Muscle of arm (tissue), 14 donors: ENCODE measurements at places on chromosomes 4 and X. TPM values are rescaled to one million over a fixed set of nuclear protein-coding genes. Genes with fewer than 3 reads are reported as not detected.

Gene SPANXA1
- polyA plus RNA-seq: not detected

Gene TXK
- 0.50 TPM for polyA plus RNA-seq

Gene CTPS2
- polyA plus RNA-seq: 19.8 TPM

GRCh38 chr4:19987746-19988145 lies 264.0 kb upstream of the SLIT2 start:
- no peak for DNase-seq

DNA sequence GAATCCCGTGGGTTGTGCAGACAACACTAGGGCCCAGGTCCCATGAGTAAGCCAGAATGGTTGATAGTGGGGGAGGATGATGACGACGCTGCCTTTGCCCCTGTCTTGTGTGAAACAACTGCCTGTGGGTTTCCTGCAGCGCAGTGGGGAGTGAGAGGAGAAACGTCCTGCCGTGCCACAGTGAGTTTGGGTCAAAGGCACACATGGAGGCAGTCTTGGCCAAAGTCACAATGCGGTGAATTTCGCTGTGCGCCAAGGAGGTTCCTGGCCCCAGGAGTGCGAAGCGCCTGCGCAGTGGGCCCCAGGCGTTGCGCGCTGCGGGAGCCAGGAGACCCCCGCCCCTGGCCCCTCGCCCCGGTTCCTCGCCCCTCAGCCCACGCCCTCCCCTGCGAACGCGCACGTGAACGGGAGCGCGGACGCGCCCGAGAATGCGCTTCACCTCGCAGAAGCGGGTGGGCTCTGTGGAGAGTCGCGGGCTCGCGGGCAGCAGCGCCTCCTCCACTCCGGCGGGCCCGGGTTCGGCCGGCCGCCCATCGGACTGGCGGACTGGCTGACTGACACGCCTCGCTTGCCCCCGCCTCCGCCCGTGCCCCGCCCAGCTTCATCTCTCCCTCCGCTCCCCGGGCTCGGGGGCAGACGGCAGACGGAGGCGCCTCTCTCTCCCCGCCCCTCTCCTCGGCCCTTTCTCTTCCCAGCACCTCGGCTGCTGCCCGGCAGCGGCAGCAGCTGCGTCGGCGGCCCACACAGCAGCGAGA lies at the start of gene NUDT10:
Gene NUDT10, plus strand, starts transcription at position 635 of the 755 bp plus-strand sequence. CDS start 144 bp downstream, outside the sequence.
- peak; percentile 39 for DNase-seq

Gene FAM47E
- polyA plus RNA-seq: 5.2 TPM

DNA sequence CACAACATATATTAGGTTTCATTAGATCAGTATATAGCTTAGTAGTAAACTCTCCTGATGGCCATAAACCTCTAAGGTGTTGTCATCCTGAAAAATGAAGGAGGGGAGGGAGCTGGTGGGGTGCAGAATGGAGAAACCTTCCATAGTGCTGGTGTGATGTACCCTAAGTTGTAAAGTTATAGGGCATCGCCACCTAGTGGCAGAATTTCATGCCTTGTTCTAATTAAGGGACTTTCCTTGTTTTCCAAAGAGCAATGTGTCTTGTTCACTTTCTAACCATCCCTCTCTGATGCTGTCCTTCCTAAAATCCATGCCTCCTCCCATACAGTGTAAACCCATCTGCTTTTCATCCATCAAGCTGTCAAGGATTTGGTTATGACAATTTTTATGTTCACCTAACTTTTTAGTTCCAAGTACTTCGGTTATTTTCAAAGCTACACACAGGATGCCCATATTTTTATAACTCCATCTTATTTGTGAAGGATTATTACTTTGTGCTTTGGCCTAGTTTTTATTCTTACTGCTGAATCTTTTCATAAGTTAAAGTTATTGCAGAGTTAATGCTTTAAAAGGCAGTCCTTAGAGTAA lies 4.5 kb downstream of the NBDY start:
- peak; percentile 45 for DNase-seq

Gene TCEAL7
- 456 TPM for polyA plus RNA-seq

Gene ETDA
- polyA plus RNA-seq: not detected

GRCh38 chr4:1336088-1336491 lies 10.9 kb upstream of the UVSSA start:
- DNase-seq: no peak

DNA sequence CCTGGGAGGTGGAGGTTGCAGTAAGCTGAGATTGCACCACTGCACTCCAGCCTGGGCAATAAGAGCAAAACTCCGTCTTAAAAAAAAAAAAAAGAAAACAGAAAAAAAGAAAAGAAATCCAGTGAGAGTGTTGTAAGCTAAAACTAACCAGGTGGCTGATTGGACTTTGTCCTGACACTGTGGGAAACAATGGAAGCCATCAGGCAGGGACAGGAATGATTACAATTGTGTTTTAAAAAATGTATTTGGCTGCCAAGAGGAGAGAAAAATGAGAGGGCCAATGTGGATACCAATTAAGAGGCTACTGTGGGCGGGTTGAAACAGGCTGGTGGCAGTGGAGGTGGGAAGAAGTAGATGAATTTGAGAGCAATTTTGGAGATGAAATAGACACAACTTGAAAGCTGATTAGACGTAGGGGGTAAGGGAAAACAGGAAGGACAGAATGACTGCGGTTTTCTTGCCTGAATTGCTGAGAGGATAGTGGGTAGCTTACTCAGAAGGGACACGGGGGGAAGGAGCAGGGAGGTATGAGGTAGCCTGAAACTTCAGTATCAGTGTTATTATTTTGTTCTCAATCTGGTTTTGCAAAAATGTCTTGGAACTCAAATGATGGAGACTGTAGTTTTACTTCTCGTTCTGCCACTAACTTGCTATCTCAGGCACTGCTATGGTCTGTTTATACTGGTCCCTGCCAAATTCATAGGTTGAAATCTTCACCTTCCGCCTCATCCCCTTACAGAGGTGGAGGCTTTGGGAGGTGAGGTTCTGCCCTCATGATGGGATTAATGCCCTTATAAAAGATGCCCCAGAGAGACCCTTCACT lies 45.6 kb upstream of the CHRNA9 start:
- no peak for DNase-seq

DNA sequence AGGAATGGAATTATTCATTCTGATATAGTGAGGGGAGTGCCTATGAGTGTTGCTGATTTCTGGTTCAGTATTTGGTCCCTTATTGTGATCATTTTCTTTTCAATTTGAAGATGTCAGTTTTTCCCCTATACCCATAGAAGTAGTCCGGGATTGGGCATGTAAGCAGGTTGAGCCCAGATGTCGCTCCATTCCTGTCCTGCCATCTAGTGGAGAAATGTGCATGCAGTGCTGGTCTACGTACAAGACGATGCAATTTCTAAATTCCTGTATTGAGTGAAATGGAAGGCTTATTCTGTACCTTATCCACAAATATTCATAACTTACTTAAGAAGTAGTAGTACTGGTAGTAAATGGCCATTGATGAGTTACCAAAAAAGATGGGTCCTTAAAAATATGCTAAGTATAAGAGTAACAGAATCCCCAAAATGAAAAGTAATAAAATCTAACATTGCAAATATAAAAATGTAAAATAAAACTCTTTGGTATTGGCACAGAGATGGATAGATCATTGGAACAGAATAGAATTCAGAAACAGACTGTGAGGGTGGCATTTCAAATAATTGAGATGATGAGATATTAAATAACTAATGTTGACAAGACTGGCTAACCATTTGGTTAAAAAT lies 60.9 kb downstream of the UGT8 start:
- peak; percentile 57 for DNase-seq

DNA sequence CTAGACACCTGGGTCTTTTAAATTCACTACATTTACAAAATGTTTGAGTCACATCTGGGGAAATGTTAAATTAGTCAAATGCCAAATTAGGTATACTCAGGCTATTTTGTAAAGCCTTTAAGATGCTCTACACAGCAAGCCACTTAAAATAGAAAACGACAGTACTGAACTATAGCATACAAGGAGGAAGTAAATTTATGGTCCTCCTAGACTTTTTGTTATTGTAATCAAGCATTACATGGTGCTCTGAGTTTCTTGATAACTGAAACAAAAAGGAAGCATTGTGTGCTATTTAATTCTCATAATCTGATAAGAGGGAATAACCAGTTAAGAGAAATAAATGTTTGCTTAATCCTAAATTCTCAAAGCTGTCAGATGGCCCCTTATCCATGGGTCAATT lies 46.2 kb downstream of the SLC9A7 start:
- no peak for DNase-seq

DNA sequence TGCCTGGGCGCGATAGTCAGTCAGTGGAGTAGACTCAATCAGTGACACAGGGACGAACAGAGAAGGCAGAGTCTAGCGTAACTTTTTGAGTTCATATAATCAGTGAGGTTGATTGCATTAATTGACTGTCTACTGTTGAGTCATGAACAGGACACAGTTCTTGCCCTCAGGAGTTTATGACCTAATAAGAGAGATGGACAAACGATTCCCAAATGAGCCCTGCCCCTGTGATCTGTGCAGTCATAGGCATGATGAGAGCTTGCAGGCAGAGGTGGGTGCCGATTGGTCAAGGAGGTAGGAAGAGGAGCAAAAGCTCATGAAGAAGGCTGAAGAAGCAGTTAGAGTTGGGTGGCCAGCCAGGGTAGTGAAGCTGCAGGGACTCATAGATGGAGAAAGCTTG lies 57.1 kb downstream of the ADD1 start:
- no peak for DNase-seq

DNA sequence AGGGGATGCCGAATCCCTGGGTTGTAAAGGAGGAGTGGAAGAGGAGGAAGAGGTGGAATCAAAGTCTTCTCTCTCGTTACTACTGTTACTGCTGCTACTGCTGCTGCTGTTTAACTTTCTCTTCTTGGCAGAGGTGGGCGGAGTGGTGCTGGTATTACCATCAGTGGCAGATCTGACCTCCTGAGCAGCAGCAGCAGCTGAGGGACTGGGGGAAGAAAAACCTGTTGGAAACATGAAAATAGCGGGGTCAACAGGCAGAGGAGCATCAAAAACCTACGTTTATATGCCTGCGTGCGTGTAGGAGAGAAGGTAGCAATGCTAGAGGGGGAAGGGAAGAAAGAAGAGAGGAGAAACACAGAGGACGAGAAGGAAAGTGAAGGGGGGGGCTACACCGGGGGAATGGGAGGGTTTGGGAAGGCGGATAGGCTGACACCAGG lies 339 bp downstream of the CUL4B start:
- no peak for DNase-seq

Gene GABRA4
- polyA plus RNA-seq: 0.07 TPM

DNA sequence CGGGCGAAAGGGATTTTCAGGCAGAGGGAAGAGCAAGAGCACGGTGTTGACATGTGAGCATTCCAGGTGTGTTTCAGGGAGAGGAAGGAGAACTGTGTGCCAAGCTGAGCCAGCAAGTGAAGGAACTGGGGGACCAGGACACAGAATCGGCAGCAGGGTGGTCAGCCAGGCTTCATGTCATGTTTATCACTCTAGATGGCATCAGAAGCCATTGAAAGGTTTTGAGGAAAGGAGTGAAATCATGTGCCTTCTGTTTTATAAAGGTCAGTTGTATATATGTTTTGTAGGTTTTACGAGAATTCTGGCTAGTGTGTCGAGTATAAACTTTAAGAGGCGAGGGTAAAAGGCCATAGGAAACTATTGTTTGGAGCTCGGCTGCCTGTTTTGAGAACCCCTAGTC lies 682.3 kb downstream of the TRIML1 start:
- DNase-seq: no peak

- no peak for DNase-seq
Measured at GRCh38 chr4:73912191-73912590, 43.0 kb downstream of the CXCL1 start.

GRCh38 chrX:5702890-5703289 lies 525.8 kb downstream of the NLGN4X start:
- no peak for DNase-seq

DNA sequence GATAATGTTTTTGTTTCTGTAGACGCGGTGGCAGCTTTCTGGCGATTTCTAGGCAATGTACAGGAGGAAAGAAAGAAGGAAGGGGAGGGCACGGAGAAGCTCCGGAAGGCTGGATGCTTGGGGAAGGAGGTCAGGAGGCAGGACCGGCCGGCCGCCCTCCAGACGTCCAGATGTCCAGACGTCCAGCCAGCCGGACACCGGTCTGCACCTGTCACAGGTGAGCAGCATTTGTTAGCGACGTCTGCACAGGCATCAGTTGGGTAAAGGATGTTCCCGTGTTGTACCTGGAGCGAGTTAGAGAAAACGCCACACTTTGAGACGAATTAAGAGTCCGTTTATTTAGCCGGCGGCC lies 90.0 kb upstream of the PPP2R3B start:
- DNase-seq: no peak

GRCh38 chr4:154010371-154010770 lies 221.5 kb upstream of the SFRP2 start:
- DNase-seq: peak; percentile 90

GRCh38 chrX:42739258-42739657 lies 38.7 kb downstream of the PPP1R2C start:
- DNase-seq: peak; percentile 27

Gene CLGN
- polyA plus RNA-seq: 3.2 TPM

DNA sequence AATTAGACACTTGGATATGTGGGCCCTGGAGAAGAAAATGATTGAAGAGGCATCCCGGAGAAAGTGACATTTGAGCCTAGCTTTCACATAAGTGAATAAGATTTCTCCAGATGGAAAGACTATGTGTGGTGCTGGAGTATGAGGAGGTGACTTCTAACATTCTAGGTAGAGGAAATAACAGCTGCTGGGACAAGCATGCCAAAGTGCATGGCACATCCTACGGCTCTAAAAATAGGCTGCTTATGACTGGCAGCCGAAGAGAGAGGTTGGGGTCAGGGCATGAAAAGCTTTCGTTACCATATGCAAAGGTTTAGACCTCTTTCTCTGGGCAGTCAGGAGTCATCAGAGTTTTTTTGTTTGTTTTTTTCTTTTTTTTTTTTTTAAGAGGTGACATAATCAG lies 142.0 kb downstream of the SOX3 start:
- no peak for DNase-seq

DNA sequence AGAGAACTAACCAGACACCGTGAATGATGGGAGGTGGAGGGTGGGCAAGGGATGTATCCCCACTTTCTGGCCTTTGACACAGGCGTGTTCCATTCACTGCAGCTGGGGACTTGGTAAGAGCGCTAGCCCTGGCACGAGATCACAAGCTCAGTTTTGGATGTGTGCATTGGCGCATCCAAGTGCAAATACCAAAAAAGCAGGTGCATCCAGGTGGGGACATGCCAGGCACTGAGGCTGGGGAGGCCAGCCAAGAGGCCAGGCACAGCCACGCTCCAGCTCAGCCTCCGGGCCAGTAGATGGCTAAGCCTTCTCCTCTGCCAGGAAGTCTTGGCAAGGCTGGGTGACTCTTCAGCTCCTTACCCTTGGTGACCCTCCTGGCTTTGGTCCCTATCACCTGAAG lies 4.4 kb upstream of the ZFP92 start:
- no peak for DNase-seq

- no peak for DNase-seq
Measured at GRCh38 chrX:66200050-66200664, 36.1 kb downstream of the HEPH start.

DNA sequence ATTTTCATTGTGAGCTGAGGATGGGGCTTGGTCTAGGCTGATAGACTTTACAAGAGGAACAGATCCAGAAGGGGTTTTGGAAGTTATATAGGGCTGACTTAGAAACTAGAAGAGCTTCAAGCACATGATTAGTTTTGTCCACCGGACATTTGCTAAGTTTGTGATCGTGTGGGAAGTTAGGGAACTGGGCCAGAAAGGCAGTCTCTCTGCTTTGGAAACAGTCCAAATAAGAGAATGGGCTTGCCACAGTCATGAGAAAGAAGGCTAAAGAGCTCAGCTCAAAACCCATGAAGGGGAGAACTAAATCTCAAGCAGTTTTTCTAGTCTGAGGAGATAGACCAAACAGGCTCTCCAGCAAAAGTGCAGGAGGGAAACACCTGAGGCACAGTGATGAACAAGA lies 67.8 kb downstream of the ZNF674 start:
- peak; percentile 13 for DNase-seq

Gene SUPT20HL1
- not detected for polyA plus RNA-seq

Gene TMSB15A
- polyA plus RNA-seq: 16.5 TPM

Gene IL2RG
- polyA plus RNA-seq: 2.1 TPM

- DNase-seq: no peak
Measured at GRCh38 chr4:6307891-6308290, 38.2 kb downstream of the WFS1 start.
